ENCODE measurements at places on chromosomes 3 and 15.

GRCh38 chr15:69624155-69624520 is 171.5 kb downstream of the RPLP1 start:
- H3K27me3 ChIP-seq: no peaks in the 10 kb centered on the region
- H3K4me3 ChIP-seq: no peak overlapping the region
- H3K27ac ChIP-seq: no peak overlapping the region

- no peaks in the 10 kb centered on the region for H3K4me1 ChIP-seq
- no peaks in the 10 kb centered on the region for H3K36me3 ChIP-seq
- DNase-seq: no peak
- H3K27me3 ChIP-seq: no peaks in the 10 kb centered on the region
- no peak overlapping the region for H3K27ac ChIP-seq
These were observed 25.3 kb downstream of the IL5RA start for GRCh38 chr3:3084890-3085289.

DNA sequence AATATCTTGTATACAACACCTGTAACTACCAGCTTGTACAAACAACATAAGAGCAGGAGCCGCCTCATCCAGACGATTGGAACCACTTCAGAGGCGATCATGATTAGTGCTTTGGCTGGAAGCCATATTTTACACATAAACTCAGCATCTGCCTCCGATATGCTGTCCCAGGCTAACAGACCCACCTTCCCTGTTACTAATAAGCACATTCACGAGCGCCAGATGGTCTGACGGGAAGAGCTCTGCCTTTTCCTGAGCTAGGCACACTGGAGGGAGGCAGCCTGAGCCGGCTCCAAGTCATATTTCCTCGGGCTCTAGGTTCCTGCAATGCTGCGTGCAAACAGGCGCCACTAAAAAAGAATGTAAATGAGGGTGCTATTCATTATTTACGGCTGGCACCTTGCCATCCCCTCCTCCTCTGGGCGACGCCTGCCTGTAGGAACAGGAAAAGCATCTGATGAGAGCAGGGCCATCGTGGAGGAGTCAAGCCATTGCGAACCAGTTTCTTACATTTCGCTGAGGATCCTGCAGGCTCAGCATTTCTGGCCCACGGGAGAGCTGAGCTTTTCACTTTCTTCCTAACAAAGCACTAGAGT is 98.2 kb downstream of the ANXA2 start:
- H3K4me1 ChIP-seq: no peaks in the 10 kb centered on the region
- H3K36me3 ChIP-seq: no peaks in the 10 kb centered on the region
- H3K27ac ChIP-seq: no peak overlapping the region
- DNase-seq: no peak

GRCh38 chr3:49724586-49724985 is 835 bp upstream of the GMPPB start:
- H3K4me1 ChIP-seq: peaks cover 31% of the 10 kb centered on the region
- H3K4me3 ChIP-seq: peak overlapping the region; percentile 99
- H3K27ac ChIP-seq: peak overlapping the region; percentile 96
- peaks cover 40% of the 10 kb centered on the region for H3K36me3 ChIP-seq

DNA sequence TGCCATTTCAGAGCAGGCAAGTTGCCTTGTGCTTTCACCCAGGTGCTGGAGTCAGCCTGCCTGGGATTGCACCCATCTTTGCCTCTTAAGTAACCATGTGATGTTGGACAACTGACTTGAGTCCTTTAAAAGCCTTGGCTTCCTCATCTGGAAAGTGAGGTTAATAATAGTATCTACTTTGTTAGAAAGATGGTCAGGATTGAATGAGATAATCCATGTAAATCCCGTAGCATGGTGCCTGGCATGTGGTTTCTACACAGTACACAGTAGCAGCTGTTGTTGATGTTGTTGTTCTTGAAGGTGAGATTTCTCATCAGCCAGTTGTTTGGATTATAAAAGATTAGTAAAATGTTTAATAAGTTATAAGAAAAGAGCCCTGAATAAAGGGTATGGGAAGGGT is 48.8 kb downstream of the PSMD6 start:
- no peak overlapping the region for H3K4me3 ChIP-seq
- peaks cover 61% of the 10 kb centered on the region for H3K4me1 ChIP-seq
- no peak overlapping the region for H3K27ac ChIP-seq

- no peak overlapping the region for H3K4me3 ChIP-seq
- peaks cover 12% of the 10 kb centered on the region for H3K4me1 ChIP-seq
- no peak for DNase-seq
- no peak overlapping the region for H3K27ac ChIP-seq
- no peaks in the 10 kb centered on the region for H3K27me3 ChIP-seq
These were observed 81.2 kb downstream of the IGF1R start for GRCh38 chr15:98729446-98730042.

GRCh38 chr3:48064292-48064829 is 48.1 kb upstream of the MAP4 start:
- H3K4me1 ChIP-seq: peaks cover 3% of the 10 kb centered on the region
- no peak for DNase-seq
- H3K36me3 ChIP-seq: no peaks in the 10 kb centered on the region

GRCh38 chr3:187828579-187829452 is 83.5 kb upstream of the BCL6 start:
- no peaks in the 10 kb centered on the region for H3K27me3 ChIP-seq
- no peak for DNase-seq
- H3K4me3 ChIP-seq: no peak overlapping the region
- no peaks in the 10 kb centered on the region for H3K36me3 ChIP-seq
- no peak overlapping the region for H3K27ac ChIP-seq
- peaks cover 7% of the 10 kb centered on the region for H3K4me1 ChIP-seq

DNA sequence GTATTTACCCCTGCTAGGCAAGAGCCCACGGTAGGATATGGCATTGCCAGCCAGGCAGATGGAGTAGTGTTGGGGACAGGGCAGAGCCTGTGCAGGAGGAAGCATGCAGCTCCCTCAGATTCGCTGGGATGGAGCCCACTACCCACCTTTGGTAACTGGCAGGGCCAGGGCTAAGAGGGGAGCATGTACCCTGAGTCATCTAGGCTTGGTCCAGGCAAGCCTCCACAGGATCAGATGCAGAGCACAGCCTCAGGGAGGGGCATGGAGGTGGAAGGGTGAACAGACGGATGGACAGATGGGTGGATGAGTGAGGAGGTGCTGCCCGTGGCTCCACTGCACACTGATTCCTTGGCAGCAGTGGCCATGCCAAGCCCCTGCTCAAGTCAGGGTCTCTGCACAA is 33.0 kb downstream of the IL20RB start:
- H3K4me1 ChIP-seq: no peaks in the 10 kb centered on the region
- H3K4me3 ChIP-seq: no peak overlapping the region
- no peaks in the 10 kb centered on the region for H3K36me3 ChIP-seq
- no peaks in the 10 kb centered on the region for H3K27me3 ChIP-seq
- no peak overlapping the region for H3K27ac ChIP-seq

- H3K4me3 ChIP-seq: no peak overlapping the region
- no peaks in the 10 kb centered on the region for H3K4me1 ChIP-seq
- no peaks in the 10 kb centered on the region for H3K36me3 ChIP-seq
- H3K27me3 ChIP-seq: no peaks in the 10 kb centered on the region
- DNase-seq: no peak
These were observed 113.7 kb upstream of the SMAD3 start for GRCh38 chr15:66951531-66952320.

- no peak overlapping the region for H3K27ac ChIP-seq
- DNase-seq: no peak
- no peaks in the 10 kb centered on the region for H3K27me3 ChIP-seq
- no peak overlapping the region for H3K4me3 ChIP-seq
These were observed 72.2 kb downstream of the MECOM start for GRCh38 chr3:169591159-169591951.

GRCh38 chr3:188108703-188109412 is 45.1 kb upstream of the LPP start:
- no peak overlapping the region for H3K27ac ChIP-seq
- H3K27me3 ChIP-seq: no peaks in the 10 kb centered on the region
- H3K4me3 ChIP-seq: no peak overlapping the region
- no peaks in the 10 kb centered on the region for H3K4me1 ChIP-seq
- no peak for DNase-seq

DNA sequence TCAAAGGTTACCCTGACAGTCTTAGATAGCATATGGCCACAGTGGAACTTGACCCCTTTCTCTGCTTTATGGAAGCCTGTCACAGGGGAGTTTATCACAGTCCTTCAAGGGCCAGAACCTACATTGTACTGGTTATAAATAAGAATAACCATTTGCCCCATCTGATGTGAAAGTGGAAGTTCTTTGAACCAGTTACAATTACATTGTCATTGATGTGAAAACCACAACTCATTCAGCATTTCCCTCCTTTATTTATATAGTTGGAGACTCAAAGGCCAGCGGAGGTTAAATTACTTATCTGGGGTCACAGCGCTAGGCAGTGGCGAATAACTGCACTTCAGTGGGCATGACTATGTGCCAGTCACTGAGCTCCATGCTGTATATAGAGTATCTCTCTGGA is 60.5 kb upstream of the TBC1D5 start:
- H3K4me3 ChIP-seq: no peak overlapping the region
- peaks cover 4% of the 10 kb centered on the region for H3K4me1 ChIP-seq
- no peak for DNase-seq
- H3K27ac ChIP-seq: no peak overlapping the region
- H3K27me3 ChIP-seq: no peaks in the 10 kb centered on the region
- H3K36me3 ChIP-seq: no peaks in the 10 kb centered on the region

- no peaks in the 10 kb centered on the region for H3K36me3 ChIP-seq
- peaks cover 15% of the 10 kb centered on the region for H3K4me1 ChIP-seq
- DNase-seq: no peak
- no peak overlapping the region for H3K27ac ChIP-seq
These were observed 101.7 kb downstream of the CD200R1L start for GRCh38 chr3:112744825-112745566.

GRCh38 chr15:57932348-57932747 is 133.2 kb downstream of the ALDH1A2 start:
- peaks cover 15% of the 10 kb centered on the region for H3K27me3 ChIP-seq
- no peak overlapping the region for H3K27ac ChIP-seq
- no peak overlapping the region for H3K4me3 ChIP-seq
- DNase-seq: no peak
- no peaks in the 10 kb centered on the region for H3K36me3 ChIP-seq
- H3K4me1 ChIP-seq: no peaks in the 10 kb centered on the region

GRCh38 chr3:188951734-188952133 is 220.0 kb upstream of the TPRG1 start:
- no peaks in the 10 kb centered on the region for H3K36me3 ChIP-seq
- H3K4me1 ChIP-seq: peaks cover 13% of the 10 kb centered on the region
- DNase-seq: no peak
- no peak overlapping the region for H3K27ac ChIP-seq

DNA sequence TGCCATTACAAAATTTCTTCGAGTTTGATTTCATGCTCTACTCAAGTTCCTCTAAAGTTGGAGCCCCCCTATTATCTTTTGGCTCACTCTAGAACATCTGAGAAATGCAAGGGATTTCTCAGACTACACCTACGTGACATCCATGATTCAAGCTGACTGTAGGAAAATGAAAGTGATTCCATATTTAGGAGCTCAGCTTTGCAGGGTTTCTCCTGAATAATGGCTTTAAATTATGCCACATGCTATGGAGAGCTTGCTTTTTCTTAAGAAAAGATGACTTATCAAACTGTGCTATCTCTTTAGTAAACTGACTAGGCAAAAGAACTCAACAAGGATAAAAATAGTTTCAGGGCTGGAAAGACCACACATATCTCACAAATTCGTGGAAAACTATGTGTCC is 292.1 kb downstream of the LSAMP start:
- no peaks in the 10 kb centered on the region for H3K27me3 ChIP-seq
- H3K4me1 ChIP-seq: no peaks in the 10 kb centered on the region
- no peak for DNase-seq
- H3K36me3 ChIP-seq: no peaks in the 10 kb centered on the region
